ENCODE measurements at places on chromosomes 12 and 14.

- no peak for DNase-seq
Measured at GRCh38 chr12:89155826-89156225, 196.5 kb downstream of the DUSP6 start.

GRCh38 chr12:107748472-107748871, 12.5 kb downstream of the PRDM4 start:
- DNase-seq: no peak

DNA sequence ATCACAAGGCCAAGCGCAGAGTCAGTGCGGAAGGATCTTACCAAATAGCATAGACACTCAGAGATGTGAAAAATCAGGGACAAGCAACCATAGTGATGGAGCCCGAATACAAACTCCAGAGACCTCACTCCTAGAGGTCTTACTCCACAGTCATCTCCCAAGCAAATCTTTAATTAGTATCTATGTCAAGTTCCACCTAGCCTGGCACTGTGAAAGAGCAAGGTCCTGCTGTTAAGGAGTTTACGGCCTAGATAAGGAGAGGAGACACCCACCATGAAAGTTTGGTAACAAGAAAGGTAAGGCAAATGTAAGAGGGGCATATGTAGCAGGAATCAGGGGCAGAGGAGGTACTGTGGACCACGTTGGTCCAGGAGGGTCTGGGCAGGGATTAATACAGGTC, 7.4 kb upstream of the PLEKHG6 start:
- DNase-seq: no peak

GRCh38 chr12:118582863-118583262, 206.5 kb downstream of the SUDS3 start:
- no peak for DNase-seq

GRCh38 chr14:66979101-66979974, 209.9 kb upstream of the GARIN2 start:
- no peak for DNase-seq

DNA sequence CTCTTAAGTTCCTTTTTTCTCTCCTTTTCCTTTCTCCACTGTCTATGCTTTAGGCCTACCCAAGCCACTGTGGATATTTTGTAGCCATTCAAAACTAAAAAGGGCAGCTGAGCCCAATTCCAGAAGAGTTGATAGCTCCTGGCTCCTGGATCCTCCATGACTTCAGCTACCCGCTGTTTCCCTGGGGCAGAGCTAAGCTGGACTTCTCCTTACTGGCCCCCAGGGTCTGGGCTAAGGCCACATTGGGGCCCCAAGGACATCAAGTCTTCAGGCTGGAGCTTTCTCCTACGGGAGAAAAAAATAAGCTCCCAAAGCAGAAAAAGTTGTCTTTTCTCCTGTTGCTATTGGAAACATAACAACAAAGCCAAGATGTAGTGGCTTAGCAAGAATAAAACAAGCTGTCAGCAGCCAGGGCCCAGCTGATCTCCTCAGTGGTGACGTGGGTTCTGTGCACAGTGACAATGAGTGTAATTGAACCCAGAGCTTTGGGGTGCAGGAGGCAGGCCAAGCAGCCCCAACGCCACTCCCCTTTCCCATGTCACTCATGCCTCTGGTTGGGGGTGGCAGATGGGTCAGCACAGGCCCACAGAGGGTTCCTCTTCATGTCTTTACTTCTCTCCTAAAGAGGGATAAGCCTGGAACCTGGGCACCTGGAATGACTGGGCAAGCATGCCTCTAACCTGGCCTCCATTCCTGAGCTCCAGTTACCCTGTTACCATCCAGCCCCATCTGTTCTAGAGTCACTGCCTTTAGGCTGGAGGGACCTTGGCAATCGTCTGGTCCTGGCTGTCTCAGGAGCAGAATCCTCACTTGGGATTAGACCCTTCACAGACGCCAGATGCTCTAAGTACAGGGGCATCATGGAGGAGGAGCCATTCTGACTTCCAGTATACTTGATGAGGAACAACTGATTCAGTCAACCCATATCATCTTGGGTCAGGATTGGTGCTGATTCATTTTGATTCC, 171.2 kb downstream of the ZFP36L1 start:
- no peak for DNase-seq

Data from CD4-positive, alpha-beta T cell treated with Interleukin-4 for 4 hours (primary cell).